ENCODE measurements at places on chromosomes 12 and 14.

GRCh38 chr14:77107228-77107627 is 9.2 kb downstream of the CIPC start:
- no peak for DNase-seq

- no peak for DNase-seq
These were observed 6.4 kb downstream of the DICER1 start for GRCh38 chr14:95150910-95151309.

DNA sequence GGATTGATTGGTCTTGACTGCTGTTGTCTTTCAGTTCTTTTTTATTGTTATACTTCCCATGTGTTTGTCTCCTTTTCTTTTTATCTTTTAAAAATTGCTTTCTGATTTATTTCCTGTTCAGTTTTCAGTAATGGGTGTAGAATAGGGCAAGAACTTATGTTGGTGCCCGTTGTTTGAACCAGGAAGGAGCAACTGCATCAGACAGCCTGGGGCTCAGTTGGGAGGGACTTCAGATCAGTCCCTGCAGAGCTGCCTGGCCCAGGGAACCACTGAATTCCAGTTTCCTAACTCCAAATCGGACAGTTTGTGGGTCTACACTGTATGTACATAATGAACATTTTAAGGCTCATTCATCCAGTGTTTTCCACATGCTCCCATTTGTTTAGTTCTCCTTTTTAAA is 64.9 kb downstream of the FBXO34 start:
- DNase-seq: peak; percentile 18

- peak; percentile 92 for DNase-seq
These were observed 26.4 kb upstream of the GPR132 start for GRCh38 chr14:105091517-105092170.

GRCh38 chr12:3010214-3010930 is 51.2 kb downstream of the TEAD4 start:
- DNase-seq: no peak

GRCh38 chr12:99223579-99223978 is 424.0 kb upstream of the GARIN6 start:
- DNase-seq: no peak

GRCh38 chr12:128690641-128691040 is 133.1 kb downstream of the SLC15A4 start:
- DNase-seq: no peak

- no peak for DNase-seq
These were observed 96.8 kb downstream of the IPO8 start for GRCh38 chr12:30598889-30599288.

GRCh38 chr14:104813286-104813685 is 12.4 kb downstream of the ZBTB42 start:
- no peak for DNase-seq

GRCh38 chr14:94897082-94897481 is 127.2 kb upstream of the GSC start:
- DNase-seq: peak; percentile 70

GRCh38 chr12:31406345-31406744 is 80.4 kb upstream of the SINHCAF start:
- DNase-seq: no peak

DNA sequence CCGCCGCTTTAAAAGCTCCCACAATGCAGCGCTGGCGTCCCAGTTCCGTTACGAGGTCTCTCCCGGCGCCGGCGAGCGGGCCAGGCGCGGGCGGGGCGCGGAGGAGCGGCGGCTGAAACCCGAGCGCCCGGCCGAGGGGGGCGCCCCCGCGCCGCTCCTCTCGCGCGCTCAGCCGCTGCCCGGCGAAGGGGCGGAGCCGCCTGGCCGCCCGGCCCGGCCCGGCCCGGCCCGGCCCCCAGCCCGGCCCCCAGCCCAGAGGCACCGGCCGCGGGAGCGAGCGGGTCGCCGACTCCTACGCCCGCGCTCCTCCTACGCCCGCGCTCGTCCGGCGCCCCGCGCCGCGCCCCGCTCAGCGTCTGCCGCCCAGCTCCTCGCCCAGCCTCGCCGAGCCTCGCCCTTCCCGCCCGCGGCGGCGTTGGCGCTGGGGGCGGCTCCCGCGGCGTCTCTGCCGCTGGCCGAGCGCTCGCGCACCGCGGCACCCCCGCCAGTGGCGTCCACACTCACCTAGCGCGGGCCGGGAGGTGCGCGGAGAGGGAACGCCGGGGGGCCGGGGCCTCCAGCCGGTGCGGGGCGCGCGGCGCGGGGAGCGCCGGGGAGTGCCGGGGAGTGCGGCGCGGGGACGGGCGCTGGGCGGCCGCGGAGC is at the start of gene RASSF8:
TSS of gene RASSF8 (plus strand) at position 255 of the 643 bp plus-strand sequence. CDS start 96,662 bp downstream, outside the sequence.
- peak; percentile 87 for DNase-seq

GRCh38 chr14:83096092-83096491 is 1562.4 kb upstream of the SEL1L start:
- no peak for DNase-seq

- no peak for DNase-seq
These were observed 190.8 kb downstream of the SLC5A8 start for GRCh38 chr12:101019201-101019600.

GRCh38 chr12:130469552-130469951 is 131.9 kb downstream of the PIWIL1 start:
- no peak for DNase-seq

GRCh38 chr12:51323966-51324895 is at the start of gene BIN2:
Gene BIN2 (minus strand): TSS chr12:51324174. CDS start chr12:51324102, 72 bp downstream.
- DNase-seq: no peak

- DNase-seq: peak; percentile 24
These were observed 183.9 kb upstream of the PWP1 start for GRCh38 chr12:107501681-107502080.

GRCh38 chr12:58811346-58811745 is 109.0 kb downstream of the LRIG3 start:
- no peak for DNase-seq

DNA sequence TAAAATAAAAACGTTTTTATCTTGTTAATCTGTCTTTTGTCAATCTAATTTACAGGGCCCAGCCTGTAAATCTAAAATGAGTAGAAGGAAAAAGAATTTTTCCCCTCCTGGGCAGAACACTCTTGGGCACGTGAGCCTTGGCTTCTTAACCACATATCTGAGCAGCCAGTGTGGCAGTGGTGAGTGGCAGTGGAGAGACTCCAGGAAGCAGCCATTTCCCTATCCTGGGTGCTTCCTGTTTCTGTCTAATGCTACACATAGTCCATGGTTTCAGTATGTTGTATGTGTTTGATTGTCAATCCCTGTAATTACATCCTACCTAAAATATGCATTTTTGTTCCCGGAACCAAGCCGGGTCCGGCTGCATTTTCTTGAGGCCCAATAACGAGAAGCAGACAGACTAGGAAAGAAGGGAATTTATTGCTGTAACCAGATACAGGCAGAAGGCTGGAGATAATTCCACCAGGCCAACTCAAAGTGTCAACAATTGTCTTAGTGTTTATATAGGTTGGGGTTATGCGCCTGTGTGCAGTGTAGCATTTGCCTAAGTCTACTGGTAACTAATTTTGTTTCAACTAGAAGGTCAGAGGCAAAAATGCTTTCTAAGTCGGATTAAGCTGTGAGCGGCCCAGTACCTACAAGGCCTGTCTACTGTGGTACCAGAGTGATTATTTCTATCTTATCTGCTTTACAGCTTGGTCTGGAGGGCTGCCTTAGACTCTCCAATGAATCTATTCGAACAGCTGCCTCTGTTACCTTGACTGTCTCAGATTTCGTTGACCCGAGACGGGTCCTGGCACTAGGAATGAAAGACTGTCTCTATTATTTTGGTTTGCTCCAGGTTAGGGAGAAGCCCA is 82.4 kb upstream of the RESF1 start:
- no peak for DNase-seq

DNA sequence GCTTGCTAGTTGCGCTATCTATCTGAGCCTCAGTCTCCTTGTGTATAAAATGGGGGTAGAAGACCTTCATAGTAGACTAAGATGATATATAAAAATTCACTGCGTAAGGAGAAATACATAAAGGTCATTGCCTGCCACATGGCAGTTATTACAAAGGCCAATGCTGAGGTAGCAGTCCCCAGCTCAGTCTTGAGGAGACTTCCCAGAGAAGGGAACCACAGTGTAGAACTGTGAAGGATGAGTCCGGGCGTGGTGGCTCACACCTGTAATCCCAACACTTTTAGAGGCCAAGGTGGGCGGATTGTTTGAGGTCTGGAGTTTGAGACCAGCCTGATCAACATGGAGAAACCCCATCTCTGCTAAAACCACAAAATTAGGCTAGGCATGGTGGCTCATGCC is 17.1 kb upstream of the SP7 start:
- no peak for DNase-seq

GRCh38 chr14:76771437-76771980 is 10.2 kb downstream of the VASH1 start:
- DNase-seq: no peak

DNA sequence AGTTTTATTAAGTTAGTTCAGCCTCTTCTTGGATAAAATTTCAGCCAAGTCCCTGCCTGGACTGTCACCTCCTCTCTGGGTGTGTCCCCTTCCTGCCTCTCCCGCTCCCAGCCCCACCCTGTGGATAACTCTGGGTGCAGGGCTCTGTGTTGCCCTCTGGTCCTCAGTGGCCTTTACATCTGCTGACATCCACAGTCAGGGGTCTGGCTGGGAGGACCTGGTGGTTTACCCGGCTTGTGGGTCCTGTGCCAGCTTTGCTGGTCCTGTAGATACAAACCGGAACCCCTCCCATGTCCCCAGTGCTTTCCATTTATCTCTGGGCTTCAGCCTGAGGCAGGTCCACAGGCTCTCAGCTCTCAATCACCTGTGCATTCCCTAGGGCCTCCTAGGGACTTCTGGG is 28.9 kb upstream of the PLEKHG3 start:
- DNase-seq: no peak

DNA sequence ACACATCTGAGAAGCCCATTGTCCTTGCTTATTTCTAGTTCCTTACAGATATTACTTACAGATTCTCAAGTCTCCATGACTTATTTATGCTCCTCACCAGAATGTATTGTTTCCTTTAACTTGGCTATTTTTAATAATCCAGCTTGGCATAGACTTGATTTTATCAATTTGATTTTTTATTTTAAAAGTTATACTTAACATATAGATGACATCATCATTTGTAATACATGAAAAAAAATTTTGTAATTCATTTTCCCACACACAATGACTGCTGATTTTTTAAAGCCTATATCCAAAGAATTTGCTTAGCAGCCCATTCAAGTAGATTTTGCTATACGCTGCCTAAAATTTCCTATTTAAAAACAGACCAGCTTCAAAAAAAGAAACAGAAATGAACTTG is 39.8 kb downstream of the PTPRR start:
- DNase-seq: no peak

DNA sequence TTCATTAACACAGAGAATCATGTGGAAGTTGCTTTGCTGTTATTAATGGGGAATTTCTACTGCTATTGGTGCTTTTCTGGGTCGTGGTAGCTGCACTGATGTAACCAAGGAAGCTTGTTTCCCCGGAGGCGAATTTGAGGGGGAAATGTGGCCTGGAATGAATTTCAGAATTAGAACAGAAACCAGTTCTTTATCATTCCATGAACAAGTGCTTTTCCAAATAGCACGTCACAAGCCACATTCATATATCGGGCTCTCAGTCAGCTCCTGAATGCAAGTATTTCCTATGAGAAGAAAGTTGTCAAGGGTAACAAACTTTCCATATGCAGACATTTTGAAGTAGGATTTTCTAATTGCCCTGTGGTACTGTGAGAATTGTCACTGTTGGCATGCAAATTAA is 1353.2 kb downstream of the AACS start:
- DNase-seq: no peak

DNA sequence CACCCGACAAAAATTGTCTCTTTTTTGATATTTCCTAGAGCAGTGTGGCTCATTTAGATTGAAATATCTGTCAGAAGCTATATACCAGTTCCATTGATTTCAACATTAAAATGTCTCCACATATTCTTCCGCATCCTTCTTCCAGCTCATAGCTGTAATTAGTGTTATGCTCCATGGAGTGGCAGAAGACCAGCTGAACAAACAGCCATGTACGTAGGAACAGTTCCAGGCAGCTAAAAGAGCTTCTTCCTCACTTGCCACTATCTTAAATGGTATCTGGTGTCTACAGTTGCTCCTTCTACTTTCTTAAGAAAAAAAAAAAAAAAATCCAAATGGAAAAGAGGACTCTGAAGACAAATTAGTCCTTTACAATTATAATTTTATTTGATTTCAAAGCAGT is 848.0 kb downstream of the DIO2 start:
- DNase-seq: no peak

DNA sequence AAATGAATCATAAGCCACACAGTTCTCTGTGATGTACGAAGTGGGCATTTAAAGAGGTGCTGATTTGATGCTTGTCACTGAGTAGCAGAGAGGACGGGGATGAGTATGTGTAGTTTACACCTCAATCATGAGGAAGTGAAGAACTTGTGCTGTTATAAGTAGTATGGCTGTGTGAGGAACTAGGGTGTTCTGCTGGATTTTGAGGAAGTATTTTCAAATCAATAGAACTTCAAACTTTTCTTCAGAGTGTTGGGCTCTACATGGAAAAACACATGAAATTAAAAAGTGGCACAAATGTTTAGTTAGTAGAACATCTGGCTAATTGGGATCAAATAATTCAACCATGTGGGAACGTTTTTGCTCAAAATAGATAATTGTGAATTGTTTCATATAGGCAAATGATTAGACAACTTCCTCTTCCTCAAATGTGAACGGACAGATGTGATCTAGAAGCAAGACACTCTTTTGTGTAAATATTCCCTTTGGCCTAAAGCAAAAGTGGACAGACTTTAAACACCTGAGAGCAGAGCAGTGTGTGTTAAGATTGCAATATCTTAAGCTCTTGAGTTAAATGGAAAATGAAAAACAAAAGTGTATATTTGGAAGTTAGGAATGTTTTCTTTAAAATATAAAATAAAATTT is 168.5 kb downstream of the NAV3 start:
- DNase-seq: no peak

DNA sequence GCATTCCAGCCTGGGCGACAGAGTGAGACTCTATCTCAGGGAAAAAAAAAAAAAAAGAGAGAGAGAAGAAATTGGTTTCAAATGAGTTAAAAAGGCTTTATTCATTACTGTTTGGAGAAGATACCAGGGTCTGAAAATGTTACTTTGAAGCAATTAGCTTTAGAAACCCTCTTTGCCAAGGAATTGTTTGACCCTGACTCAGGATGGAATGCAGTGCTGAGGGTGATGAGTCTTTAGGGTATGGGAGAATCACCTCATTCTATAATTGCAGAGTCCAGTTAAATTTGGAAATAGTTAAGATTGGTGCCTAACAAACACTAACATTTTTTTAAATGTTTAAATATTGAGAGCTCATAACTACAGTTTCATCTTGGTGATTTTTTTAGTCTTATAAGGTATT is 13.3 kb downstream of the RAP1B start:
- no peak for DNase-seq

DNA sequence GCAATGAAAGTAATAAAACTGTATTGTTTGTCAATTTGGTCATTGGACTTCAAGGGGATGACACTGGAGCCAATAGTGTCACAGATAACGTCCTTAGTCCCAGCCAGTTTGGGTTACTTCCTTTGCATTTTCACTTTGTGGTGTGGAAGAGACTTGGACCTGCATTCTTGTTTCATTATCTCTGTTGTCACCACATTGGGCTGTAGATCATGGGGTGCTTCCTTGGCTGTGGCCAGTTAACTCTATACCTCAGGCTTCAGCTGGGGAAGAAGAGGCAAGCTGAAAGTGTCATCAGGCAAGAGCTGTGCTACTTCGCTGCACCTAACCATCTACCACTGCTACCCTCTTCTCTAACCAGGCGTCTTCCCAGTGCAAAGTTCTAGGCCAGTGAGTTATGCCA is 15.1 kb upstream of the CISTR start:
- DNase-seq: no peak

- DNase-seq: peak; percentile 58
These were observed 4.0 kb downstream of the CHD4 start for GRCh38 chr12:6603095-6603567.
